HuH-7 (cell line): ENCODE measurements at places on chromosomes 4 and X.
A peak's percentile ranks its signal among the peaks of the same experiment; 100 is the strongest.

DNA sequence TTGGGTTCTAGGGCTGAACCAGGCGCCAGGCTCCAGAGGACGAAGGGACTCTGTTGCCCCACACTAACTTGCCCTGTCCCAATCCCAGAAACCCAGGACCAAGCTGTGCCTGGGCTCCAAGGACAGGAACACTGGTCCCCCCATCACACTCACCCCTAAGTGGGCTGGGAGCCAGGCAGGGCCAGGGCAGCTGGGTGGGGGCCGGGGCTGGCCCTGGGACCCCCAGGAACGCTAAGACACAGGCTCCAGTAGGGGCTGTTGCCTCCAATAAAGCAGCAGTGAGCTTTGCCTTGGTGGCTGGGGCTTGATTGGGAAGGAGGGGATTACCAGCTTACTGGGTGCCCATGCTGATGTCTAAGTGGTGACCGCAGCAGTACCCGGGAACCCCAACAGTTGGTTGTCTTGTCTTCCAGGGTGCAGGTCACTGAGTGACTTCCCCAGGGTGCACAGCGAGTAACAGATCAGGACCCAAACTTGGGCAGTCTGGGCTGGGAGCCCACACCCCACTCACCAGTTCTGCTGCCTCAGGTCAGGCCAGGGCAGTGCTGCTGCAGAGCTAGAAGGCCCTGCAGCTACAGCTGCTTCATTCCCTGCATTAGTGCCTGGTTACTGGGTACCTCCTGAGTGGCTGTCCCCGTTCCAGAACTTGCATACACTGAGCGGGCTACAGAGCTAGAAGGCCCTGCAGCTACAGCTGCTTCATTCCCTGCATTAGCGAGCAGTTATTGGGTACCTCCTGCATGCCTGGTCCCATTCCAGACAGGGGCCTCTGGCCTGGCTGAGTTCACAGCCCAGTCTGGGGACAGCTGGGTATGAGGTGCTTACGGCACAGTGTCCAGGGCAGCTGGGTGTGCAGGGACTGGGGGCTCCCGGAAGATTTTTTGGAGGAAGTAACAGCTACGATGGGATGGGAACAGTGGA, 9.4 kb upstream of the ADD1 start:
- no peak for DNase-seq

DNA sequence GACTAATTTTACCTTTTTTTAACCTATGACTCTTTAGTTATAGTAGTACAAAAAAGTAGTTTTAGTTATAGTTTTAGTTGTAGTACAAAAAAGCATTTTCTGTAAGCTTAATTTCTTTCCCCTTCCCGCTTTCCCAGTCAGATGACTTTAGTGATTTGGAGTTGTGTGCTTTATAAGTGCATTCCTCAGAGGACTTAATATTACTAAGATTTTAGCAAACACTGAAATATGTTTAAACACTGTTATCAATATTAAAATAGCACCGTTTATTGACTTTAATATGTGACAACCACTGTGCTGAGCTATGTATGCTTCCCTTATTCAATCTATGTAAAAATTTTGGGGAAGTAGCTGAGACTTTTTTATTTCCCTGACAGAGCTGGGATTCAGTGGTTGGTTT, 22.8 kb downstream of the GUF1 start:
- DNase-seq = no peak

DNA sequence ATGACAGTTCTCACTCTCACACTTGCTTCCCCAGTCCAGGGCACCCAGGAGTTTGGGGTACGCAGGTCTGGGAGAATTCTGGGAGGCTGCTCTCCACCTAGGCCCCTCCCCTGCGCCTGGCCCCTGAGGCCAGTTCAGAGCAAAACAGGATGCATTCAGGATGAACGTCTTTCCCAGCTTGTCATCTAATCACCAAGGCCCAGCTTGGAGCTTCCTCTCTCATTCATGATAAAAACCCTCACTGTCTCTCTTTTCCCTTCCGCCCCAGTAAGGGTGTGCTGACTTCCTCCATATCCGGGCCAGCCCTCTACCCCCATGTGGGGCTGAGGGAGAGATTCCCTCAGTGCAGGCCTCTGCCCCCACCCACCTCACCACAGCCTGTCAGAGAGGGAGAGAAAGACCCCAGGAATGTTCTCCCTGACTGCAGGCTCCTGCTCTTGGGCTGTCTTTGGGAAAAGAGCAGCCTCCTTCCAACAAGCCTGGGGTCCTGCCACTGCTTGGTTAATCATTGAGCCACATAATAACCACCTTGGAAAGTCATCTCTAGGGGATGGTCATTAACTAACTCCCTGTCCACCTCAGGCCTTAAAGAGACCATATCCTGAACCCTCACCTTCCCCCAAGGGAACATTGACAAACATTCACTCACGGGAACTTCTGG, 50.1 kb downstream of the STARD8 start:
- no peak for DNase-seq

GRCh38 chrX:71095033-71095432, 618 bp upstream of the FOXO4 start:
- DNase-seq = no peak

DNA sequence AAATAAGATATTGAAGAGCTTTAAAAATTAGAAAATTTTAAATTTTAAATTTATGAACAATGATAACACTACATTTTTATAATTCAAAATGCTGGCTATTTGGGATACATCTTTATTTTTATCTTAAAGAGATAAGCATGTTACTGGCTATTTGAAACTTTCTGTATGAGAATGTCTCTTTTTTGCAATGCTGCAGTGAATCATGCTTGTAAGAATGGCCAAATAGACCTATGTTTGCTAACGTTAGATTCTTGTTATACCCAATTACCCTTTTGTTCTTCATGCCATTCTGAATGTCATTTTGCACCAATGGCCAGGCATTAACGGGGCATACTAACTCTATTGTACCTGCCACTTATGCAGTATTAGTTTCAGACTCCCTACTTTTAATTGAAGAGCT, 49.5 kb downstream of the SLIT2 start:
- no peak for DNase-seq

DNA sequence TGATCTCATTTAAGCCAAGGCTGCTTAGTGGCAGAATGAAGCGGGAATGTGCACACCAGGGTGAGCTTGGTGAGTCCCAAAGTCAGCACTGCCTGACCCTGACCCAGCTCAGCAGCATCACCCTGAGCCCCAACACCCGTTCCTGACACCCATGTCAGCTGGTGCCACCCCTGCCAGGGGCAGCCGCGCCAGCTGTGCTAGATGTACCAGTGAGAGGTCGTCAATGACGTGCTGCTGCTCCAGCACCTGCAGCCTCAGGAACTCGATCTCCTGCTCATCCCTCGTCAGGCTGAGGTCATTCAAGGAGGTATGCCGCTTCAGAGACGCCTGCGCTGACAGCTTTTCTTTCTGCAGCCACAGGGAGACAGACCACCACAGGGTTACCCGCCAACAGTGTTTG, 61.7 kb upstream of the C4orf50 start:
- no peak for DNase-seq

DNA sequence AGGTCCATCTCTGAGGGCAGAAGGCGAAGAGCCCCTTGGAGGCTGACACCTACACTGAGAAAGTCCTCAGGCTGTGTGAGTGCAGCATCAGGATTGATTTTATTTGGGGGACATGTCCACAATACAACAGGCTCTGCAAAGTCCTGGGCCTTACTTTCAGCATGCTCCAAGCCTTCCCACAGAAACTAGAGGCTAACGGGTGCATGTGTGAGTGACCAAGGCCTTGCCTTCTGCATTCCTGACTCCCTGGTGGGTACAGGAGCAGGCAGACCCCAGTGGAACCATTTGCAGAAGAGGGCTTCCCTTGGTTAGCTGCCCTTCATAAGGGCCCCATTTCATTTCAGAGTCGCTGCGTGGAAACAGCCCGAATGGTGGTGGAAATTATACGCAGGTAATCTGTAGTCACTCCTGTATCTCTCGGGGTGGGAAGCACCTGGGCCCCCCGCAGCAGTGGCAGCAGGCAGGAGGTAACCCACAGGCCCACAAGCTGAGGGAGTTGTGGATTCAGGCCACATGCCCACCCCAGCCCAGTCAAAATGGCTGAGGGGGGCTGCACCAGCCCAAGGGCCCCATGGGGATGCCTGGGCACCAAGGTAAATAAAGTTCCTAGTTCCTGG, 37.7 kb downstream of the NSG1 start:
- no peak for DNase-seq

GRCh38 chr4:84279678-84280077, 219.4 kb downstream of the NKX6-1 start:
- no peak for DNase-seq

DNA sequence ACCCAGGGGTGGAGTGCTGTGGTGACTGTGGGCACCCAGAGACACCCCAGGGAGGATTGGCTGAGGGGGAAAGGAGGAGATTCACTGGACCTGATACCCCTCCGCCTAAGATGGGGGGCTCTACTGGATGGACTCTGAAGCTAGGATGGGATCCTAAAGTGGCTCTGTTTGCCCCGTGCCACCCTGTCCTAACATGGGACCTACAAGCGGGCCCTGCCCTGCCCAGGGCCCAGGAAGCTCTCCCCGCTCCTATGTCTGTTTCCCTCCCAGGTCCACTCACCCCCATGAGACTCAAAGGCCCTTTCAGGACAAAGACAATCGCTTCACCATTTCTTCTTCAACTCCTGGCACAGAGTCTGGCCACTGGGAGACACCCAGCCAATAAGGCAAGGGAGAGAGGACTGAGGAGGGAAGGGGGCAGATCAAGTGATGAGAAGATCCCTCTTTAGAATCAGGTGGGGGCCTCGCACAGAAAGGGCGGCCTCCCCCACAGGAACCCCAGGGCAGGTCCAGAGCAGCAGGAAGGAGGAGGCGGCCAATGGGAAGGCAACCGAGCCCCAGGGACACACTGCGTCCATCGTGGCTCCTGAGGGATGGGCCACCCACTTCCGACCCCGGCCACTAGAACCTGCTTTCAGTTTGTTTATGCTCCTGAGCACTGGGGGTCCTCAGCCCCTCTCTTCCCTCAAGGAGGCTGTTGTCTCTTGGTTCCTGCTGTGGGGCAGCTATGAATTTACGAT, 155.4 kb downstream of the AFAP1 start:
- DNase-seq = no peak

DNA sequence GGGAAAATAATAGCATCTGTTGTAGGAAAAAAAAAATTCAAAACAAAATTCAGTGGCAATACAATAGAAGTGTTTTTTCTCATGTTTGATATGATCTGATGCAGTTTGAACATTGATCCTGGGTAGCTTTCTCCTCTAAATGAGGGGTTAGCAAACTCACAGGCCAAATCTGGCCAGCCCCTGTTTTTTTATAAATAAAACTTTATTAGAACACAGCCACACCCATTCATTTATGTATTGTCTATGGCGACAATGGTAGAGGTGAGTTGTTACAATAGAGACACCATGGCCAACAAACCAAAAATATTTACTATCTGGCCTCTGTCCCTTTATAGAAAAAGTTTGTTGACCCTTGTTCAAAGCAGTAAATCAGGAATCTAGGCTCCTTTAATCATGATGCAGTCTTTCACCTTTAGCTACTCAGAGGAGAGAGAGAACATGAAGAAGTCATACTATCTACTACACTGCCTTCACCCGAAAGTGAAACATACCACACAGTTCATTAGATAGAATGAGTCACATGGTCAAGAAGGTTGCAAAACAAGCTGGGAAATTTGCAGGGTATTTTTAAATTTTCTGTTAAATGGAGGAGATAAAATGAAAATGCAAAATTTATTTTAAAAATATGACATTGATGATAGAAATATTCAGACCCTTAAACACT, 186.6 kb upstream of the MAOA start:
- no peak for DNase-seq

GRCh38 chrX:118718737-118719136, 8.7 kb upstream of the IL13RA1 start:
- no peak for DNase-seq

GRCh38 chr4:187128976-187129375, 405.3 kb upstream of the FAT1 start:
- no peak for DNase-seq

DNA sequence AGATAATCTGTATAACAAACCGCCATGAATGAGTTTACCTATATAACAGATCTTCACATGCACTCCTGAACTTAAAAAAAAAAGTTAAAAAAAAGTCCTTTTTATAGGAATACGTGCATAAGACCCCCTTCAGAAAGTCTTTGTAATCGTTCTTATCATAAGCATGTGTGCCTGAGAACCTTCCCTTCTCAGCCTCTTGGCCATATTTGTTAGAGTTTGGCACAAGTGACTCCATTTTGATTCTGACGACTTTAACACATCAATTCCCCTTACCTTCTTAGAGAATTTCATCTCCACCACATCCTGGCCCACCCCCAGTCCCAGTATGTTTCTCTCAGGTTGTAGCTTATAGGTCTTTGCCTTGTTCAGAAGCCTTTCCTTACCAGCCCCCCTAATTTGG, 16.0 kb upstream of the ANXA5 start:
- DNase-seq = no peak

DNA sequence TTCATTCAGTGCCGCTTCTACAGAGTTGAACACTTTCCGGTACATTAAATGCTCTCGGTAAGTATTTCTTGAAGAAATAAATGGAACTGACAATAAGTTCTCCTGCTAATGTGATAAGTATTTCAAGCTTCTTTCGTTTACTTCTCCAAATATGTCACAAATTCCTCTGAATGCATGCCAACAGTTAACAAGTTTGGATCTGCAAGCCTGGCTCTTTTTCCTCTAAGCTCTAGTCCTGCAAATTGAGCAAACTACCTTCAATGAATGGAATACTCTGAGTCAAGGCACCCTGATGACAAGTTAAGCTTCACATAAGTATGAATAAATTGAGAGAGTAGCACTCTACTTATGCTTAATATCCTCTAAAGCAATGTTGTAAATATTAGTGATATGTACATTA, 403.6 kb downstream of the PDGFC start:
- no peak for DNase-seq

DNA sequence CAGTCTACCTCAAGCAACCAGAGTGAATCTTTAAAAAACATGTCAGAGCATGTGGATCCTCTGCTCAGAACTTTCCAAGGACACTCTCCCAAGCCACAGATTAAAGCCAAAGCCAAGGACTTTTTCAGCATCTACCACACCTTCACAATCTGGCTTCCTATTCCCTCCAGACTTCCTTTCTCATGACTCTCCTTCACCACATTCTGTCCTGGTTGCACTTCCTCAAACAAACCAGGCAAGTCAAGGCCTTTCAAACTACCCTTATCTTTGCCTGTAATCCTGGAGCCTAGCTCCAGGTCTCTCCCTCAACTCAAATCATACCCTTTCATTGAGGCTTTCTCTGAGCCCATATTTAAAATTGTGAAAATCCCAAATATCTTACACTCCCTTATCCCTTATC, 191.6 kb upstream of the GALNTL6 start:
- DNase-seq = no peak

- DNase-seq = no peak
These were observed 181.0 kb downstream of the DCTD start for GRCh38 chr4:182736207-182736606.

DNA sequence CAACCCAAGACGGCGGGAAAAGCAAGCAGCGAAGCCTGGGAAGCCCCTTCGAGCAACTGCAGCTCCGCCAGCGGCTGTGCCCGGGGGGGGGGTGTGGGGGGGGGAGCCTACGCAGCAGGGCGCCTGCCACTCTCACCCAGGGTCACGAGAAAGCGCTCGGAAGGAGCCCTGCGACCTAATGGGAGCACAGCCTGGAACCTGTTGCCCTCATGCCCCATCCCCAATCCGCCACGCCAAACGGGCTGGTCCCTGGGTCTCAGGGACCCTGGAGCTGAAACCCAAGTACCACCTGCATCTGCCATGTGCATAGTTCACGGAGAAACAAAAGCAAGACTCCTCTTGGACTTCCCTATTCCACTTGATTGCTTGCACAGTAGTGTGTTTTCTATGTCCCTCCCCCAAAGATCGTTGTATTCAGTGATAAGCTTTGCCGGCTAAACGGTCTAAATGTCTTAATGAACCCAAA, 359 bp upstream of the GAB3 start:
- DNase-seq = no peak

- no peak for DNase-seq
These were observed 115.5 kb upstream of the MYOZ2 start for GRCh38 chr4:119020158-119020557.

GRCh38 chr4:128220286-128221235, 67.1 kb downstream of the PGRMC2 start:
- peak; percentile 10 for DNase-seq
